ENCODE measurements at places on chromosomes 1 and 21.

DNA sequence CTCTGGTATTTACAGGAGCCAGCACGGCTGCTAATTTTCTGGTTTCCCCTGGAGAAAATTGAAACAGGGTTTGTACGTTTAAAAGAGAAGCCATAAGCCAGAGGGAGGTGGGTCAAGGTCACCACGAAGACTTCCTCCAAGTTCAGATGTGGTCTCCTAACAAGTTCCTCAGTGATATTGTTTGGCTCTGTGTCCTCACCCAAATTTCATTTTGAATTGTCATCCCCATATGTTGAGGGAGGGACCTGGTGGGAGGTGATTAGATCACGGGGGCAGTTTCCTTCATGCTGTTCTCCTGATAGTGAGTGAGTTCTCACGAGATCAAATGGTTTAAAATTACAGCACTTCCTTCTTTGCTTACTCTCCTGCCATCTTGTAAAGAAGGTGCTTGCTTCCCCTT is 295.4 kb upstream of the DAB1 start:
- no peak for DNase-seq

GRCh38 chr1:192453360-192453992 is 122.1 kb upstream of the RGS1 start:
- DNase-seq = no peak

DNA sequence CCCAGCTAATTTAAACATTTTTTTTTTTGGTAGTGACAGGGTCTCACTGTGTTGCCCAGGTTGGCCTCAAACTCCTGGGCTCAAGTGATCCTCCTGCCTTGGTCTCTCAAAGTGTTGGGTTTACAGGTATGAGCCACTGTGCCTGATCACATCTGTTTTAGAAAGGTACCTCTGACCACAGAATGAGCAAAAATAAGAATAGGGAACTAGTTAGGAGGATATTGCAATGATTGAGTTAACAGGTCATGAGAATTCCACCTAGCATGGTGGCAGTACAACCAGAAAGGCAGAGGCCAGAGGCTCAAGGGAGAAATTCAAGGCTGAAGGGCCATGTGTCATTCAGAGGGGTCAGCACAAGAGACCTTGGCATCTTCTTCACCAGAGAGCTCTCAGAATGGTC is 49.6 kb downstream of the ELAPOR1 start:
- no peak for DNase-seq

DNA sequence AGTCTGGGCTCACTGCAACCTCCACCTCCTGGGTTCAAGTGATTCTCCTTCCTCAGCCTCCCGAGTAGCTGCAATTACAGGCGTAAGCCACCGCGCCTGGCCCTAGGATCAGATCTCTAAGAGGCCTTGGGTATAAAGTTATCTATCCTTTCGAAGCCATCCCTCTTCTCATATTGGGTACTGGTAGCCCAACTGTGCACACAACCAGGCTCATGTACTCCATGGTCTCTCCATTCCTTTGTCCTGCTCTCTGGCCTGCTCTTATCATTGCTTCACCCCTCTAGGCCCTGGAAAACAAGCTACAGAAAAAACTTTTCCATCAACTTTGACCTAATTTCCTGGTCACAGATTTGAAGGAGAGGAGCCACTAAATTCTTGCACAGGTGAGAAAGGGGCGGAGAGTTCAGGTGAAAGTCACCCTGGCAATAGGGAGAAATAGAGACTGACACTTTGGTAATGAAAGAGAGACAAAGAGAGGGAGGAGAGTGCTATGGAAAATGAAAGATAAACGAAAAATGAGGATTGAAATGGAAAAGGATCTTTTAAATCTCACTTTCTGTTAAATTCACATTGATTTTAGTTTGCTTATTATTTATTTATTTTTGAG is 6.0 kb downstream of the TXNIP start:
- DNase-seq = no peak

DNA sequence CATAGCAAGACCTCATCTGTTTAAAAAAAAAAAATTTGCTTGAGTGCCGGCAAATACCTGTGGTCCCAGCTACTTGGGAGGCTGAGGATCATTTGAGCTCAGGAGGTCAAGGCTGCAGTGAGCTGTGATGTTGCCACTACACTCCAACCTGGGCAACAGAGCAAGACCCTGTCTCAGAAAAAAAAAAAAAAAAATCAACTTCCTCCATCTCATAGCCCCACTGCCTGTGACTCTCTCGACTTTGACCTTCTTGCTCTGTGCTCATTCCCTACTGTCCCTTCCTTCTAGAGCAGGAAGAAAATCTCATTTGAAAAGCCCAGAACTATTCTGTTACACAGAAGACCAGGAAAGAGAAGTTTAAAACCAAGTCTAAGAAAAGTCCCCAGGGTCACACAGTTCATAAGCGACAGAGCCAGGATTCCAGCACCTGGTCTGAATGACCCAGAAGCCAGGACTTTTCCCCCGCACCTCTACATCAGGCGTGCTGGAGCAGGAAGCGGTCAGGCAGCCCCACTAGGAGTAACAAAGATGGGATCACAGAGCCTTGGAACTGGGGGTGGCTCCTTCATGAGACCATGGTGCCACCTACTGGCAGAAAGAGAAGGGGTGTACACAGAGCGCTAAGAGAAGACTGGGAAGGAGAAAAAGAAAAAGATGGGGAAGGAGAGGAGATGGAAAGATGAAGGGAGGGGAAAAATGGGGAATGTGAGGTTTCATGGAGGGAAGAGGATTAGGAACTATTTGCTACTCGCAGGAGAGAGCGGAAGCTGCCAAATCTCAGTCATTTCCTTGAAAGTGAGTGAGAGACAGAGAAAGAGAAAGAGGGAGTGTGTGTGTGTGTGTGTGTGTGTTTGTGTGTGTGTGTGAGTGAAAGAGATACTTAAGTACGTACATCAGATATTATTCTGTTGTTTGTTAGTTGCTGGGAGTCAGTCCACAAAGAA is 3.1 kb upstream of the P3R3URF start:
- peak; percentile 79 for DNase-seq

- DNase-seq = no peak
Measured at GRCh38 chr1:208534599-208534897, 290.4 kb upstream of the PLXNA2 start.

- DNase-seq = no peak
Measured at GRCh38 chr1:231931146-231931545, 304.6 kb downstream of the DISC1 start.
